ACHN (cell line): ENCODE measurements at places on chromosomes 4 and X.

DNA sequence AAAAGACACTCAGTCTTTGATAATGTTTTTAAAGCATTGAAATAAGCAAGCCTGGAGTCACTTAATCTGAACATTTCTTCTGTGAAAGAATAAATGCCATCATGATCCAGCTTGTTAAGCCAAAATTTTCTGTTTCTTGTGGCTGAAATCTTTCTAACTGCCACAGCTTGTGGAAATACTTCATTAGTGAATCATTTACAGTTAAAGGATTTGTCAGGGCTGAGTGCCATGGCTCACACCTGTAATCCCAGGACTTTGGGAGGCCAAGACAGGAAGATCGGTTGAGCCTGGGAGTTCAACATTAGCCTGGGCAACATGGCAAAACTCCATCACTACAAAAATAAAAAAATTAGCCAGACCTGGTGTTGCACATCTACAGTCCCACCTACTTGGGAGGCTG, 93.3 kb upstream of the PDE5A start:
- DNase-seq: no peak

- no peak for DNase-seq
Observed at GRCh38 chrX:72026341-72027023, 105.2 kb downstream of the RTL5 start.

- DNase-seq: no peak
Observed at GRCh38 chr4:14233126-14233525, 605.6 kb upstream of the BOD1L1 start.

- DNase-seq: no peak
Observed at GRCh38 chr4:117814277-117815246, 219.7 kb upstream of the NDST3 start.

DNA sequence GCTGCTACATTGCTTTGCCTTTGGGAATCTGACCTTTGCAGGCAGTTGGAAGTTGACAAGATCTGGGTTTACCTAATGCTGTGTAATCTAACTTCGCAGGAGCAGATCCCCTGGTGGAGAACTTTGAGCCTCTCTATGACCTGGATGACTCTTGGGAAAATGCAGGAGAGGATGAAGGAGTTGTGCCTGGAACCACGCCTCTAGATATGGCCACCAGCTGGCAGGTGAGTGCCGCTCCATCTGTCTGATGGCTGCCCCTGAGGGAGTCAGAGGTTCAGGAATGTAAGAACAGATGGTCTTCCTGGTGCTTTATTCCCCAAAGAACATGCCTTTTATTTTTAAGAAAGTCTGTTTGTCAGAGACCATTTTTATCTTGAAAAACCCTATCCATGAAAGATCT, 109.3 kb downstream of the NFKB1 start:
- DNase-seq: no peak

DNA sequence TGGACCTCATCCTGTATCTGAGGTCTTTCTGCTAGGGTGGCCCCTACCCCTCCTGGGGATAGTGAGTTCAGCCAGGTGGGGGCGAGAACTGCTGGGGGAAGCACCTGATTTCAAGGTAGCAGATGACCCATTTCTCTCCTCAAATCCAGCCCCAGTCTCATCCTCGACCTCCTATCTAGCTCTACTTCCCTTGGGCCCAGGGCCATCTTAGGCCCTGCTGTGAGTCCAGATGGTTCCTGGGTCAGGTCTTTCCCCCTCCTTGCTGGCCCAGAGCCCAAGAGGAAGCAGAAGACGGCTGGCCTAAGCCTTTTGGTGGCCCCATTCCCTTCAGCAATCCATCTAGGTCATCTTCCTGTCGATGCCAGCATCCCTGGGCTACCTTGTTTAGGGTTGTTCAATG, 3.3 kb downstream of the CDK16 start:
- DNase-seq: no peak

DNA sequence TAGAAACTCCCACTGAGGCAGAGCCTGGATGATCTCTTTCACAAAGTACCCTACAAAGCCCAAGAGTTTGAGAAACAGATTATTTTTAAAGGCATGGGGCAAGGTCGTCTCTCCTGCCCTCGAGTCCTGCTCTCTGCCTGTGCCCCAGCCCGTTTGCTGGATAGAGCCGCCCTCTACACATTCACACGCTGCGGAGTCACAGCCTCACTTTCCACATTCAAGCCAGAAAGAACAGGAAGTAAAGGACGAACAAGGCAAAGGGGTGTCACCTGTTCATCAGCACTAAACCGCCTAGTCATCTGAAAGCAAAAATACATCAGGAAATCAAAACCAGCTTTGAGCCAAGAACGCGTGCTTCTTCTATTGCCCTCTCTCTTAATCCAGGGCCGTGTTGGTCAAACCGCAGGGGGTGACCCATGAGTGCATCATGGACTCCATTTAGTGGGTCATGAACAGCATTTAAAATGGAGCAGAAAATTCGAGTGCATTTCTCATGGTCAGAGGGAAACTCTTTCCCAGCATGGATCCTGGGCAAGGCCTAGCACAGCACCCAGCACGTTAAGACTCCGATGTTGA, 83.4 kb downstream of the PHKA2 start:
- DNase-seq: no peak

GRCh38 chr4:84413976-84414375, 85.1 kb downstream of the NKX6-1 start:
- DNase-seq: no peak

DNA sequence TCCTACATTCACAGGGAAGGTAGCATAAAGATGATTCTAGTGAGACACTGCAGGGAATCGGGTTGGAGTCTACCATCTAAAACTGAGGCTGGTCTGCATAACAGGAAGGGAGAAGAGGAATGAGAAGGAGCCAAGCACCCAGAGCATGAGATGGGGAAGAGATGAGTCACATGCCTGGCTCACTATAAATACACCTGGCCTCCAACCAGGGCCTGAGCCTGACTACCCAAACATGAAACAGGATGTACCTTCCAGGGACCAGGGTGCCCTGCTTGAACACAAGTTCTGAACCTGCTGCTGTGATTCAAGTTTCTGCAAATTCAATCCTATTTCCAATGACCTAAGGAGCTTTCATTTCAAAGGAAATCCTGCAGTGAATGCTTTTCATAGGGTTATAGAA, 24.9 kb downstream of the CD99L2 start:
- no peak for DNase-seq

- no peak for DNase-seq
Observed at GRCh38 chrX:9164533-9165426, 130.9 kb upstream of the FAM9B start.

DNA sequence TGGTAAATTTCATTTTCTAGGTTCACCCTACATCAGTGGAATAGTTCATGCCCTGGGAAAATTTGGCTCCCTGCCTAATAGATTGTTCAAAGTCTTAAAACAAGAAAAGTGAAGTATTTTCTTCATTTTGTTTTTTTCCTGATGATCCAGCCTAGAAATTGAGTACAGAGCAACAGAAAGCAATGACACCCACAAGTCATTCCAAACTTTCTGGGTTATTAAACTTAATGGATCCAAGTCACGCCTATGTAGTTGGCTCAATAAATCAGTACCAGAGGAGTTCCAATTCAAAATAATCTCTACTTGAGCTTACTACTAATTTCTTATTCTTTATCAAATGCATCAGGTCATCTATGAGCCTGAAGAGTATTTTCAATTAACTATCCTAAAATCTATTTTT, 937.6 kb upstream of the SLIT2 start:
- DNase-seq: no peak

GRCh38 chrX:38845426-38845825, 44.2 kb downstream of the MID1IP1 start:
- DNase-seq: no peak

GRCh38 chrX:670645-671044, 40.1 kb downstream of the SHOX start:
- DNase-seq: no peak

GRCh38 chr4:143451186-143451585, 62.3 kb upstream of the SMARCA5 start:
- DNase-seq: no peak

- DNase-seq: peak; percentile 37
Observed at GRCh38 chrX:56729152-56729850, at the start of gene NBDY. TSS of gene NBDY (plus strand) at chrX:56729243. CDS start at chrX:56729354, 111 bp downstream.

DNA sequence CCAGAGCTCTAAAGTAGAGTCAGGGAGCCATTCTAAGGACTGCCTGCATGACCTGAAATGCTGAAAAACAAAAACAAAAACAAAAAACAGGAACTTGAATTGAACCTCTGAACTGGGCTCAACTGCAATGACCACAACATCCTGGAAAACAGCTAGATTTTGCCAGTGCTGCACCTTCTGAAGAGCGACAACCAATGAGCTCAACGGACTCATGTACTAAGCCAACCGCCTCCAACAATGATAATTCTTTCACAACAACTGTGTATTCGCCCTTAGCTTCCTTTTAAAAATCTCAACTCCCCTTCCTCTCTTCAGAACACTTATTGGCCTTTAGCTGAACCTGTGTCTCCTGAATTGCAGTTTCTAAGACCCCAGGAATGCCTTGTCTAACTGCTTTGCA, 69.8 kb downstream of the HAUS3 start:
- no peak for DNase-seq

DNA sequence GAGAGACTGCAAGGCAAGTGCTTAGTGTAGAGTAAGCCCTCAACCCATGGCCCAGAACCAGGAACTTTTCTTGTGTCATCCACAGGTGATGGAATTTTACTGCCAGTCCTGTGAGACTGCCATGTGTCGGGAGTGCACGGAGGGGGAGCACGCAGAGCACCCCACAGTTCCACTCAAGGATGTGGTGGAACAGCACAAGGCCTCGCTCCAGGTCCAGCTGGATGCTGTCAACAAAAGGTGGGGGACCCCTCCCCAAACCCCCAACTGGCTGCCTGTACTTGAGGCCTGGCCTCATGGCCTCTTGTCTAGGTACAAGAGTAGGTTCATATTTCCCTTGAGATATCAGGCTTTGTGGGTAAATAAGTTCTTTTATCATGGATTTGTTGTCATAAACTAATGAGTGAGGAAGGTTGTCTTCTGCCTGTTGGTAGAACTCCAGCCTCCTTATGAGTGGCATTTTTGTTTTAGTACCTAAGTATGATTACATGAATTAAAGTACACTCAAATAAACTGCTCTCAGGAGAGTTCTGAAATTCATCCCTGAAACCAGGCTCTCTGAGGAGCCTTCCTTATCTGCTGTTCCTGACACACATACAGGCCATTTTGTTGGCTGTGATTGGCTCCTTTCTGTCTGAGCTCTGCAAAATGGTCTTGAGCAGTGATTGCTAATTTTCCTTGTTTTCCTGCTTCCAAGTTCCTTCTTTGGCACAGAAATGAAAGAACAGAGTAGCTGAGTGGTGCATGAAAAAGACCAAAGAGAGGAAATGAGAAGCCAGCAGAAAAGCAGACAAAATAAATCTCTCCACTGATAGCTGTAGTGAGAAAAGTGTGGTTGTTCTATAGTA, 51.4 kb upstream of the MND1 start:
- no peak for DNase-seq

DNA sequence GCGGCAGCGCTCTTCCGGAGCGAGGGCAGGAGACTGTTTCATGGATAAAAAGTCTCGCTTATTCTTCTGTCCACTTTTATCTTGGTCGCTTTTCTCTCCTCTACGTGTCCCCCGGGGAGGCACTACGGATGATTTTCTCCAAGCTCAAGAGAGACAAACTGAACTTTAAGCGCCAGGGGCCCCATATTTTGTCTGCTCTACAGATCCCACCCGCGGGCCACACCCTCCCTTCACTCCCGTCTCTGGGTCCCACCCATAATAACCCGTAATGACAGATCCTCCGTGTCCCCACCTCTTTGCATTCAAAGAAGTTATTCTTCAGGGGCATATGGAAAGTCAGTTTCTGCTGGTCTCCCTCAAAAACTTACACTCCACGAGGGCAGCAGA, at the start of gene CORIN:
CORIN (minus strand) TSS at position 160 of the 387 bp plus-strand sequence; CDS start at position 42, 118 bp downstream.
- no peak for DNase-seq

DNA sequence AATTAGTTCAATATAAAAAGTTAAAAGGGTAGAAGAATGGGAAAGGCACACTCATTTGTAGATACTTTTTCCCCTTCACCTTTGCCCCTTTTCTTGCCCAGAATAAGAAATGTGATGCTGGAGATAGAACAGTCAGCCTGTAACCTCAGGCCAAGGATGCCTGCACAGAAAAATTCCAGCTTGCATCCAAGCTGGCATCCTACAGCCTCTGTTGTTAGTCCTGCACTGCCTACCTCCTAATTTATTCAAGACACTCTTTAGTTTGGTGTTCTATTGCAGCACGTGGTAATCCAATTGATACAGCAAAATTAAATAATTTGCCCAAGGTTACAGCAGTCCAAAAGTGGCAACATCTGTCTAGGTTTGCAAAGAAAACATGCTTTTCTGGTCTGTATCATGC, 9.7 kb upstream of the USO1 start:
- DNase-seq: no peak

- DNase-seq: no peak
Observed at GRCh38 chr4:6534050-6534449, 40.9 kb upstream of the MAN2B2 start.

DNA sequence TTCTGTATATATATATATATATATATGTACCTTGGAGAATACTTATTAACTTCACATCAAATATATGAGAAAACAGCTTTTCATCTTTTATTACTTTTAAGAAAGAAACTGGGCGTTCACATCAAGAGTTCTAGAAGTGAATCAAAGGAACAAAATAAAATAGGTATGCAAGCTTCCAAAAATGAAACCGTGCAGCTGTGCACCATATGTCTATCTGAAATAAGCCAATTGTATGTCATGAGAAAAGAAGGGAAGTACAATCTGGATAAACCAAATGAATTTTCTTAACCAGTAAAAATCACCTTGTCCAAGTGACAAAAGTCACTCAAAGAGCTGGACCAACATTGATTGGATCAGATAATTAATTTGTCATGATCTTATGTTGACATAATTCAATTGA, 405.4 kb upstream of the TECRL start:
- DNase-seq: no peak

DNA sequence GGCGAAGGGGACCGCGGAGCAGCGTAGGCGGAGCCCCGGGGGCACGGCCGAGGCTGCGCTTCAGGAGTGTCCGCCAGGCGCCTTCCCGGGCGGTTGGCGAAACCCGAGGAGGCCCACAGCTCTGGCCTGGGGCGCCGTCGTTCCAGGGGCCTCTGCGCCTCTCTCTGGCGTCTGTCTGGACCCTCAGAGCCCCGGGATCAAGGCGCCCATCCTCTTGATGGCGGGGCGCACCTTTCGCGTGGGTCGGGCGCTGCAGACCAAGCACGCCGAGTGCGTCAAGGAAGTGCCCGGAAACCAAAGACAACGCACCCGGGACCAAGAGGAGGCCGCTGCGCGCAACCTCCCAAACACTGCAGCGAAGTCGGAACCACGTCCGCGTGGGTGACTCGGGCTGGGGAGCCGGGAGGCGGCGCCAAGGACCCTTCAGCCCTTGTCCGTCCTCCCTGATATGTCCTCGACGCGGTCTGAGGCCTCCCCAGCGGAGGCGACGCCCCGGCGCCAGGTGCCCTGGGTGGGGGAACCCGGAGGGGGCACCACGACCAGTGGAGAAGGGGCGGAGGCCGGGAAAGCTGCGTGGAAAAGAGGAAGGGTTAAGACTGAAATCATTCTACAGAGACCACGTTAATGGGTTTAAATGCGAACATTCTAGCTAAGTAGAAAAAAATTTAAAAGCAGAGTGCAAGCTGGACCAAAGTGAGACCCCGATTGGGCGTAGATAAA, 9.9 kb downstream of the HMX1 start:
- DNase-seq: no peak

GRCh38 chr4:141046255-141046654, 87.0 kb downstream of the RNF150 start:
- no peak for DNase-seq
